Activated effector memory CD4-positive, alpha-beta T cell treated with Interleukin-2 at 50 U/mL for 16 hours (primary cell): ENCODE measurements at places on chromosomes 6 and 20.

DNA sequence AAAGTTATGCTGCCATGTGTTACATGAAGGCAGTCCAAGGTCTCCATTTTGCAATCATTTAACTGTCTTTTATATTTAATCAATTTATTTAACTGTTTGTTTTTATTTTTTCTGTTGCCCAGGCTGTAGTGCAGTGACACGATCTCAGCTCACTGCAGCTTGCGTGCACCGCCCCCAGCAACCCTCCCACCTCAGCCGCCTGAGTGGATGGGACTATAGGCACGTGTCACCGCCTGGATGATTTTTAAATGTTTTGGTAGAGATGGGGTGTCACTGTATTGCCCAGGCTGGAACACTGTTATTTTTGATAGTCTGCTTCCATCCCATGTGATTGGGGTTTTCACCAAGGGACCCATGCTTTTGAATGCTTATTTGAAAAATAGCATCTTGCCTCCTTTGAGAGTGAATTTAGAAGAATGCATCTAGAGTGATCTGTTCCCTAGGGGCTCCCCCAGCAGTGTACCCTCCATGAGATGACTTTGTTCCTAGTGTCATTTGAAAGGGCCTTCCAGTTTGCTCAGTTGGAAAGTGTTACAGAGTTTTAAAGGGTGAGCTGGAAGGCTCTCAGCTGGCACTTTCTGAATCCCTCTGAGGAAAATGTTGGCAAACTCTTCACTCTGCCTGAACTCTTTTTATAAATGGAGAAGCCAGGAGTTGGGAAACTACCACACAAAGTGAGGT lies 143.4 kb downstream of the JARID2 start:
- DNase-seq = no peak

GRCh38 chr6:41704028-41704427 lies 31.4 kb downstream of the TFEB start:
- DNase-seq = no peak

GRCh38 chr6:76770281-76770680 lies 693.0 kb downstream of the HTR1B start:
- DNase-seq = no peak

GRCh38 chr6:157679605-157680580 lies 143.2 kb upstream of the SNX9 start:
- DNase-seq = no peak

GRCh38 chr6:147991961-147992360 lies 350.7 kb upstream of the SASH1 start:
- DNase-seq = no peak

DNA sequence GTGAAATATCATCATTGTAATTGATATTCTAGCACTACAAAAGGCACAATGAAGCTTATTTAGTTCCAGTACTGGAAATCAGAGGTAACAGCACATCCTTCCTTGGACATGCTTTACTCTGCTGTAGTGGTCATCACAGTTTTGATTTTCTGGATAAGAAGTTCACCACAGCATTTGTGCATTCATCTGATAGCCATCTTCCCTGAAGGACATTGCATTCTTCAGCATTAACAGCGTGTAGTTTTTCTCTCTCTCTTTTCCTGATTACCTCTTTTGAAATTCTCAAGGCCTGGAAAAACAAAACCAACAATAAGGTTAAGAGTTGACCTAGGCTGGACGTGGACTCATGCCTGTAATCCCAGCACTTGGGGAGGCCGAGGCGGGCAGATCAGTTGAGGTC lies 19.6 kb downstream of the ECI2 start:
- DNase-seq = no peak

DNA sequence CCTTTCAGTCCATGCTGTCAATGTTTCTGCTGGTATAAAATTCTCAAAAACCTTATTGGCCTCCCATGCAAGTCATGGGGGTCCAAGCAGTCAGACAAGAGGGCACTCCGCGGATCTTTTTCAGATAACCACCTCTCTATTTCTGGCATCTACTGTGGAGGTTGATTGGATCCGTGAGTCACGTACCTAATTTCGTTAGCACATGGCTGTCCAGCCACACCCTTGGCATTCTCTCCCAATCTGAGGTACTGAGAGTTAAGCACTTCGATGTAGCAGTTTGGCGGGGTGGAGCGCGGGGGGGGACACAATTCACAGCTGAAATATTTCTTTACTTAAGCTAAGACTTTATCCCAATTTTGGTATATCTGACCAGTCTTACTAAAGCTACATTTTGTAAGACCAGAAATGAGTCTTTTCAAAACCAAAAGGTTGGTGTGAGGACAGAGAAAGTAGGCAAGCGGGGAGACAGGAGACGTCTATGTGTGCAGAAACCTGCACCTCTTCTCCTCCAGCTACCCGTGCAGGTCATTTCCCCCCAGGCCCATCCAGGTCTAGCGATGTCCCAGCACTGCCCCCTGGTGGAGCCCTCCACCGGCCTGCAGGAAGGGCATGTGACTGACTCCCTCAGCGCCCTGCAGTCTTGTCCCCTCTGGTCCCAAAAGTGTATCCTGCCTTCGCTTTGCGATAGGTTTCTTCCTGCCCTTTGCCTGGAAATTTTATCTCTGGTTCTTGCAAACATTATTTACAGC lies 113.1 kb downstream of the ADAT2 start:
- DNase-seq = no peak

DNA sequence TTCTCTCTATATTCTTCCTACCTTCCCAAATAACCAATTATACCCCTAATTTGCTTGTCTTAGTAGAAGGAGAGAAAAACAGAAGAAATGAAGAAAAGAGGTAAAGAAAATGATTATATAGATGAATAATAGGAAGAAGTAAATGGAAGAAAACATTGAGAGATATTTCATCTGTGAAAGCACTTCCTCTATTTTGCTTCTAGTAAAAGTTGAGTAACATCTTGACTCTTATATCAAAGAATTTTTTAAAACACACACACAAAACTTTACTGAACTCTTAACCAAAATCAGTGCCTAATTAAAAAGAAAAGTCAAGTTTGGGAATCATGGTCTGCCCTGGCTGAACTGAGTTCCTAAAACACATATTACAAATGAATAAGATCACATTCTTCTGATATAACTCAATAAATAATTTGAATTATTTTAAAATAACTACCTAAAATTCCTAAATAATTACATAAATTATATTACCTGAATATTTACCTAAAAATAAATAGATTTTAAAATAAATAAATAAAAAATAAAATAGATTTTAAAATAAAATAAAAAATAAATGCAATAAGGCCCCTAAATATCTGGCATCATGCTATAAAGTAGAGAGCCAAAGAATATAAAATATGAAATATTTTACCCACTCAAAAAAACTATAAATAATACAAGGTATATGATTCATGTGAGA lies 8.8 kb downstream of the SLC17A2 start:
- no peak for DNase-seq

DNA sequence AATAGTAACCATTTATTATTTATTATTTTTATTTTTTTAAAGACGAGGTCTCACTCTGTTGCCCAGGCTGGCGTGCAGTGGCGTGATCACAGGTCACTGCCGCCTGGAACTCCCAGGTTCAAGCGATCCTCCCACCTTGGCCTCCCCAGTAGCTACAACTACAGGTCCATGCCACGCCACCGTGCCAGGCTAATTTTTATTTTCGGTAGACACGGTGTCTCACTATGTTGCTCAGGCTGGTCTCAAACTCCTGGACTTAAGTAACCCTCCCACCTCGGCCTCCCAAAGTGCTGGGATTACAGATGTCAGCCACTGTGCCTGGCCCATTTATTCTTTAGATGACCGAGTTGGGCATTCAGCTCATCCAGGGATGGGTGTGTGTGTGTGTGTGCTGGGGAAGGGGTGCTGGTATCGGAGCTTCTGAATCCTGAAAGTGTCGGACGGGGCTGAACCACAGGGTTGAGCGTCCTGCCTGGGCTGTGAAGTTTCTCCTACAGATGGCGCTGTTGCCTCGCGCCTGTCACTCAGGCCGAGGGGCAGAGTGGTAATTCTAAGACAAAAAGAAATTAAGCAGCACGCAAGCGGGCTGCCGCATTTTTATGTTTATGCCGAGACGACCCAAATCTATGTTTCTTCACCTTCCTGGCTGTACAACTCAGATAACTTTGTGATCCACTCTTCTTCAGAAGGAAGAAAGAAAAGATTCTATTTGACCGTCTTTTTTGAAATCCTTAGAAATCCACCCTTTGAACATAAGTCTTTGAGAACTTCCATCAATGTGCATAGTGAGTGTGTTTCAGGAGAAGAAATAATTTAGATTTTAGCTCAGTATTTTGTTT lies 252.8 kb downstream of the CDH26 start:
- DNase-seq = peak; percentile 32

DNA sequence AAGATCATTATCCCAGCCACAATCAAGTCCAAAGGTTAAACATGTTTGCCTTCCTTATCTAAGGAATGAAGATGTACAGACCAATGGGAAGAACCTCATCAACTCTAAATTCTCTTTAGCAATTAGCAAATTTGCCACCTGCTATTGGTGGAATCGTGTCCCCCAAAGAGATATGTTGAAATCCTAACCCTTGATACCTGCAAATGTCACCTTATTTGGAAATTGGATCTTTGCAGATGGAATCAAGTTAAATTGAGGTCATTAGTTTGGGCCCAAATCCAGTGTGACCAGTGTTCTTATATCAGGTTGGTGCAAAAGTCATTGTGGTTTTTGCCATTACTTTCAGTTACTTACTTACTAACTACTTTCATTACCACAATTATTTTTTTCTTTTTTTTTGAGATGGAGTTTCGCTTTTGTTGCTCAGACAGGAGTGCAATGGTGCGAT lies 31.3 kb downstream of the KLHL31 start:
- no peak for DNase-seq

GRCh38 chr6:69907981-69908498 lies 41.7 kb downstream of the COL19A1 start:
- no peak for DNase-seq

GRCh38 chr6:106677282-106677681 lies 47.9 kb downstream of the QRSL1 start:
- DNase-seq = no peak

- peak; percentile 44 for DNase-seq
Observed at GRCh38 chr20:23995905-23996666, 7.5 kb upstream of the GGTLC1 start.

GRCh38 chr6:3798055-3798919 lies 46.8 kb upstream of the PXDC1 start:
- no peak for DNase-seq

DNA sequence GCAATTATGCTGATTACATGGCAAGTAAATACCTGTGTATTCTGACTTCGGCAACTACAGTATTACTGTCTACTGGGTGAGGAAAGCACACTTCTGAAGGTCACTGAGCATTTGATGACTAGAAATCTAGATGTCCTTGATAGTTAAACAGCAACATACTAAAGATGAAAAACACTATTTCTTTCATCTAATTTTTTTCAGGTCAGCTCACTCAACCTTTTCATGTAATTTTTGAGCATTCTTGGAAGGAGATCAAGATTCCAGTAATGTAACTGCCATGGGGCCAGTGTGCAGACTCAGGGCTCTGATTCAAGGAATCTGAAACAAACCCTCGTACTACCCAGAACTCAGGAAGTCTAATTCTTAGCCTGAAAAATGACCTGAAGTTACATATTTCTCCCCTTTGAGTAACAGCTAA lies 222.6 kb upstream of the TAB2 start:
- DNase-seq = no peak

GRCh38 chr6:137928286-137928685 lies 61.2 kb downstream of the TNFAIP3 start:
- no peak for DNase-seq

- DNase-seq = no peak
Observed at GRCh38 chr6:130307752-130308361, 58.0 kb upstream of the TMEM200A start.

- no peak for DNase-seq
Observed at GRCh38 chr6:21804941-21805610, 211.5 kb downstream of the SOX4 start.

GRCh38 chr6:130381459-130382380 lies 15.9 kb downstream of the TMEM200A start:
- DNase-seq = peak; percentile 19
